Stimulated activated naive CD8-positive, alpha-beta T cell treated with anti-CD3 and anti-CD28 coated beads, Interleukin-15, amount 100 ng/mL, for 72 hours (primary cell): ENCODE measurements at places on chromosomes 4 and X.
A peak's percentile ranks its signal among the peaks of the same experiment; 100 is the strongest.

DNA sequence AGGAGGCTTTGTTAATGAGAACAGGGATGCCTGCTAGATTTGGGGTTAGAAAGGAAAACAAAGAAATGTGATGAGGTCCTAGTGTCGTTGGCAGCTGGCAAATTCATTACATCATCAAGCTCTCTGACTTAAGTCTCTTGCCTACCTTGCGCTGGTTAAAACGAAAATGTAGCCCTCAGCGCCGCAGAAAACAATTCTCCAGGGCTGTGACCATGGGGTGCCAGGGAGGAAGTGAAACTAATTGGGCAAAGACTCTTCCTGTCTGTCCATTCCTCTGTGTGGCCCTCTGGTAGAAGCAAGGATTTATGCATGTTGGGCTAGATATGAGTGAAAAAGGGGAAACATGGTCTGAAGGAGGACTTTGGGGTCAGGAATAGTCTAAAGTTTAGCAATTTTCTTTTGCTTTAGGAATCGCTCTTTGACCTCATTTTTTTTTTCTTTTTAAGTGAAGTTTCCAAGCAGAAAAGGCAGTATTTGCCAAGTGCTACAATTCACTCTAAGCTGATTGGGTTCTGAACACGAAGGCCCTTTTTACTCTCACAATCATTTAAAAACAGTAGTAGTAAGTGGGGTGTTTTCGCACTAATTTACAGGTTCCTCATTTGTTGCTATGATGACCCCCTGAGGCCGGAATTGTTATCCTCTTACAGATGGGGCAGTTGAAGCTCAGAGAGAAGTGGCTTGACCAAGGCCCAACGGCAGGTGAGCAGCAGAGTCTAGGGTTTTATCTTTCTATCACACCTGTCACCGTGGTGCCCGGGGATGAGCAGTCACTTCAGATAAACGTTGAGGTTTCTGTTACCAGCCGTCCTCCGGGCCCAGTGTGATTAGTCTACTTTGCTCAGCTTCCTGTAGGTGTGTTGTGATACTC, 27.3 kb upstream of the CHRNA9 start:
- no peak for DNase-seq

GRCh38 chrX:86149119-86149518, 868 bp downstream of the DACH2 start:
- no peak for DNase-seq

GRCh38 chrX:153845842-153846241, 15.5 kb upstream of the PDZD4 start:
- DNase-seq: no peak

DNA sequence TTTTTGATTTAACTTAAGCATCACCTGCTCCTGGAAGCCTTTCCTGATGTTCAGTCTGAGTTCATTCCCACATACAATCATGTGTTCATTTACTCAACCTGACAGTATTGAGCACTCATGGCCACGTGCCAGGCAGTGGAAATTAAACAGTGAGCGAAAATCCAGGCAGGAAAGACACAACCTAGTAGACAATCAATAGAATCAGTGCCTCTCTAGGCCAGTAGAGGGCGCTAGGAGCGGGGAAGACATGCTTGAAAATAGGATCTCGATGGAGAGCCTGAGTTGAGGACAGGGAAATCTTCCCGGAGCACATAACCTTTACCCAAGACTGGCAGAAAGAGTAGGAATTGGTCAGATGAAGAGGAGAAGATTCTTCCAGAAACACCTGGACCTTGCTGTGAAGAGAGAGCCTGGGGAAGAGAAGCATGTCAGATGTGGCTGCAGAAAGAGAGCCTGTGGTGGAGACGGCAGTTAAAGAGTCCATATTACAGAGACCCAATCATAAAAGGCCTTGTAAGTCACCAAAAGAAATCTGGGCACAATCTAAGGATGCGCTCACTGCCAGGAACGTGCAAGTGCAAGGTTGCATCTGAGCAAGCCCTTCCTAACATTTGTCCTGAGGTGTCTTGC, 103.5 kb downstream of the LDB2 start:
- peak; percentile 37 for DNase-seq

DNA sequence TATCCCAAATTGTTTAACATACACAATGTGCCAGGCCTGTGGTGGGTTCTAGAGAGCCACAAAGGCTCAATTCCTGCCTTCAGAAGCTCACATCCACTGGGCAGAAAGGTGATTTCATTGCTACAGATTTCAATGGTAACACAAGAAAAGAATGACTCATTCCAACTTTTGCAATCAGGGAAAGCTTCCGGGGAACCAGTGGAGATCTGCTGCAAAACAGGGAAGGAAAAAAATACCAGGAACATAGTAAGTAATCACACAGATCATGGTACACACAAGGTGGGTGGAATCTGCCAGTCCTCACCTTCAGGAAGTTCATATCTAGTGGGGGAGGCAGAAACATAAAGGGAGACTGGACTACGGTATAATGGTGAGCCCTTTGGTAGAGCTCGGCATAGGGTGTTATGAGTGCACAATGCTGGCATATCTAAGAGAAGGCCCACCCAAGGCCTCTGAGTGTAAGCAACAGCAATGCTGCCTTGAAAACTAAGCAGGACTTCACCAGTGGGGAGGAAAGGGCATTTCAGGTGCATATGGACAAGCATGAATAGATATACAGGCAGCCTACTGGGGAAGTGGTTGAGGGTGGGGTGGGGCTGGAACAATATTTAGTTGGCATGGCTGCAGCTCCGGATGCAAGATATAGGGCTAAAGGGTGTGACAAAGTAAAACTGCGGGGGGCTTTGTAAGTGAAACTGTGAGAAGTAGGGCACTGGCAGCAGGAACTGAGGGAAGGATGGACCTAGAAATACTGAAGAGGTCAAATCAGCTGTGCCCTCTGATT, 24.2 kb downstream of the GPRIN3 start:
- no peak for DNase-seq

DNA sequence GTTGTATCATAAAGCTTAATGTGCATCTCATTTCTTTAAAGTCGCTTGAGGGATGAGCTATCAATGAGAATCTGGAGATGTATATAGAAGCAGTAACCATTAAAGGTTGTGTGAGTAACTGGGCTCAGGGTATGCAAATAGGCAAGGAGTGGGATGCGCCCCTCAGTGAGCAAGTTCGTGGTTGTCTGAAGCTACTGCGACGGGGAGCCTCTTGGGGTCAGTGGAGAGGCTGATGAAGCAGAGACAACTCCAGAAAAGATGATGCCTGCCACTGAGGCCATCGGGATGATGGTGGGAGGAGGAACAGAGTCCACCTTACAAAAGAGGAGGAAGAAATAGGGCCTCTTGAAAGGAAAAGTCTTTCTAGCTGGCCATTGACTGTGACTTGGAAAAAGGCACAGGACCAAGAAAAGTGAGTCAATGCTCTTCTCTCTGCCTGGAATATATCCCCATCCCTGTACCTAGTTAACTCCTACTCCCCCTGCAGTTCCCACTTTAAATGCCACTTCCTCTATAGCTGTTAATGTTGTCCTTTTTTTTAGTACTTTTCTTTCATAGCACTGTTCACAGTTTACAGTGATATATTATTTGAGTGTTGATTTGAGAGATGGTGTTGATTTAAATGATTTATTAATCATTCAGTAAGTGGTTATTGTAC, 51.4 kb upstream of the LSM6 start:
- no peak for DNase-seq

DNA sequence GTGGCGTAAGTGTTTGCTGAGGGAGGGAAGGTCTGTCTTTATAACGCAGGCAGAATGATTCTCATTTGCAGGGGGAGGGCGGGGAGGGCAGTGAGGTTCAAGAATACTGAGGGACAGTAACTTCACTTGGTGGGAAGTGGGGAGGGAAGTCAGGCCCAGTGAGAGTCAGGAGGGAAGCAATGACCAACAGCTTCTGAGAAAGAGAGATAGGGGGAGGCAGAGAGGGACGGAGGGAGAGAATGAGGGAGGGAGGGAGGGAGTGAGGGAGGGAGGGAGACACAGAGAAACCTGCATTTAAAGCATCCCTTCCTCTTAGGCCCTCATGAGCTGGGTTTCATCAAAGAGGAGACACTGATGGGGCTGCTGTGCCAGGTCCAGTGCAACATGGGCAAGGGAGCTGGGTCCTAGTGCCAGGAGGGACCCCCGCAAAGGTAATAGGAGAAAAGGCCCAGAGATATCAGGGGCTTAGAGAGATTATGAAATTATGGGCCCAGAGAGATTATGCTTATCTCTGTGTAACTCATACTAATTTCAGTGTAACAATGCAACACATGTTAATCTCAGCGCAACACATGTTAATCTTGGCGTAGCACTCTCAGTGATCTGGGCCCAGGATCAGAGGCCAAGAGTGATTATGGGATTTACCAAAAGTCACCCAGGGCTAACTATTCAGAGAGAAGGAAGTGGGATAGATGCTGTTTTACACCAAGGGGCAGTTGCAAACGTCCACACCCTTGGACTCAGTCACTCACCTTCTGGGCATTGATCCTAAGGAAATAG, 112.1 kb downstream of the DRD5 start:
- DNase-seq: no peak

DNA sequence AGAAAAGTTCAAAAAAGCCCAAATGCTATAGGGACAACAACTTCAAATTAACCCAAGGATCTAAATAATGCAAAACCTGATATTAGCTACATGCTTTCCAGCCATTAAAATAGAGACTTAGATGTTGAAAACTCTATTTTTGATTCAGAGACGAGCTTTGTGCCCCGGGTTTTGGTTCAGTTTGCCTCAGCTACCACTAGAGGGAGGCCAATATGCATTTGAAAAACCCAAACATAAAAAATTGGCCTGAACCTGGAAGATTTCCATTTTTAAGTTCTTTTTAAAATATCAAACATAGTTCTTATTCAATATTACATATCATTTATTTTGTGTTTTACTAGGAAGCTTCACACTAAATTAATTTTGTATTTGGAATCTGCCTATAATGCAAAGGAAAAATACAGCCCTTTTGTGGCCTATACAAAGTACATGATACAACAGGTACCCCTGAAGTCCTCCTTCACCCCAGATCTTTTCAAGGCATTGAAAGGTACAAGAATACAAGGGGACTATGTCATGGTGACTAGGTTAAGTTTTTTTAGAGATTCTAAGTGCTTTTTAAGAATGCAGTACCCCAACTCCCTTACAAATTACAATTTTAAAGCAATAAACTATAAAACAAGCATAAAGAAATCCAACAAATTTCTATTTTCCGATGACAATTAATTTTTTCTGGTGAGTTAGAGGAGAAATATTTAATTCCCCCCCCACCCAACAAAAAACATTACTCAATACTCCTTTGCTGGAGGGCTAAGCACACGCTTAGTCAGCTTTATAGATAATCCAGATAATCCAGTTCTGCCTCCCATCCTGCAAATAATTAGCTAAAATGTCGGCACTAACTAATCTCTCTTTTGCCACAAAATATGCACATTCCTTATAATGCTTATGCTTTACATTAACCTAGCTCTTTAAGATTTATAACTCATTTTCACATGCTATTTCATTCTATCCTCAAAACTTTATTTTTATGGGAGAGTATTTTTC, 97.7 kb upstream of the PTPN13 start:
- DNase-seq: peak; percentile 5

DNA sequence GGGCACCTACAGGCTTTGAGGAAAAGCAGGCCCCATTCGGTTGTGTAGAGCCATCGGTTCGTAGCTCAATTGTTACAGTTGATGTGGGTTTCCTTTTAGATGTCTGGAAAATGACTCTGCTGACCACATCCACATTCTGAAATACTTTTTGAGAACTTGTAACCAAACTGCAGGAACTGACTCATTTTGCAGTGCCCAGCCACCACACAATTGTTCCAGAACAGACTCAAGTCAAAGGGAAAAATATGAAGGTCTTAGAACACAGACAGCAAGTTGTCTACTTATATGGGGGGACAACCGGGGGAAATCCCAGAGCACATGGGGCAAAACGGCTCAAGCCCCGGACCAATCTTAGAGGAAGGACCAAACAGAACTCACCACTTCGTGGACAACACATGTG, 557.6 kb upstream of the DIPK2B start:
- DNase-seq: peak; percentile 45

DNA sequence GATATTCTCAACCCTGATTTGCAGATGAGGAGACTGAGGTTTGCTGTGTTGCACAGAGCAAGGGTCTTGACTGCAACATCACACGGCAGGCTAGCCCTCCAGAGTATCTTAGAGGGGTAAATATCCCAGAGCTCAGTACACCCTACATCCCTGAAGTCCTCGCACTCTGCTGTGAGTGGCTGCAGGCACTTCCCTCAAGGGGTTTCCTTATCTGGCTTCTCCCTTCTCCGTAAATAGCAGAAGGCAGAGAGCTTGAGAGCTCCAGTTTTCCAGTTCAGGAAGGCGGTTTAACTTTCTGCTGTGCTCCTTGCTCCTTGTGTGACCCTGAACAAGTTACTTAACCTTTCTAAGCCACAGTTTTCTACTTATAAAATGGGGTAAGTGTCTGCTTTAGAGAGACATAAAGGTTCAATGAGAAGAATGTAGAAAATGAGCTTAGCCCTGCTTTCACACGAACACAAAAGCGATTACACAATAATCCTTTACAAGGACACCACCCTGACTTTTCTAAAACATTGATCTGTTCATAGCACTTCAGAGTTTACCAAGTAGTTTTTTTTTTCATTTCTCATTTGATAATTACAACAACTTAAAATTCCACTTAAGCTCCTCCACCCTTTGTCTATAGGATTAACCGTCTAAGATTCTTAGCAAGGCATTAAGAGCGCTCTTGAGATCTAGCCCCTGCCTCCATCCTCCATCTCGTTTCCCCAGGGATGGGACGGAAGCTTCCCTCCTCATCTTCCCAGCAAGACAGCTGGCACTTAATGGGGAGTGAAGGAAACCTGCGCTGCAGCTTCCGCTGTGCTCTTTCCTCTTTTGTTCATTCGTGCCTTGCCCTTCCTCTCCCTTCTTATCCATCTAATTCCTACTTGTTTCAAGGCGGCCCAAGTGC, 68.4 kb downstream of the TAPT1 start:
- no peak for DNase-seq

- no peak for DNase-seq
Observed at GRCh38 chrX:13741695-13742094, 7.1 kb downstream of the OFD1 start.

DNA sequence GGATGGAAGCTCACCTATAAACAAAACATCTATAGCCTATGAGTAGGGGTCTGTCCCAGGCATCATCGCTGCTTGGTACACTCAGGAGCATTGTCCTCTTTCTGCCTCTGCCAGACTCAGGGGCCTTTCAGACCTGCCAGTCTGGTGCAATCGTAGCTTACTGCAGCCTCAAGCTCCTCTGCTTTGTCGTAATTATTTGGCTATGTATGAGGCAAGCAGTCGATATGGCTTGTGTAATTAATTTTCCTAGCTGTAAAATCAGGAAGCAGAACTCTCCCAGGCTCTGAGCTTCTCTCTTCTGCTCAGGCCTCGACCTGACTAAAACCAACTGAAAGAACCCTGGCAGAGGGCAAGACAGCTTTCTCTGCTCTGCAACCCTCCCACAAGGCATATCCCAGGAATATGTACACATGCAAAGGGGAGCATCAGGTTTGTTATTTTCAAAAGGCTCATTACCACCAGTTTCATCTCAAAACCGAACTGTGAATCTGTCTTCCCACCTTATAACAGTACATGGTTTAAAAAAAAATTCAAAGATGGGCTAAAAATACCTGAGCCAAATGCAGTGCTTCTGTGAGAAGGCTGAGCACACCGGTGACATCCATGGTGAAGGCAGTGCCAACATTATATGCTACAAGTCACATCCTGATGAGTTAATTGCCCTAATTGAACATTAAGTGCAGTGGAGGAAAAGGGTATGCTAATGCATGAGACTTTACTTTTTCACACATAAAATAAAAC, 309.2 kb upstream of the EMCN start:
- DNase-seq: no peak
